ENCODE measurements at places on chromosomes 7 and 10.

DNA sequence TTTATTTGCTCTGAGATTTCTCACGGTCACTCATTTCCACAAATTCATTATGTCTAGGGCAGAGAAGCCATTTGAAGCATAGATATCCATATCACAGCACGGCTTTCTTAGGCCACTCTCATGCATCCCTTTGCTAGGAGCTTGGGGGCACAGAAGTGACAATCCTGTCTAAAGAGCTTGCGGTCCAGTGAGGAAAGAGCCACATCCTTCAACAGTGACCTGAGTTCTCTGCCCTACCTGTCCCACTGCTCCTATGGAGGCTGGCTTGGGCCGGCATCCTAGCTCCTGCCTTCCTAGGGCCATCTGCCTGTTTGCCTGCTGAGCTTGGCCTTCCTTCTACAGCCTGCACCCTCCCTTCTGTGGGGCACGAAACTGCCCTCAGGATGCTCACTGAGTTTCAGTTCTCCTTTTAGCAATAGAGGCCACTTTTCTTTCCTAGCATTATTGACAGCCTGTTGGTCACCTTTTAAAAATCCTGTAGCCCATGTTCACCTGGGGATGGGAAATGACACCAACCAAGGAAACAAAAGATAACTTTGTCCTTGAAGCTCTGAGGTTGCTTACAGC, 212.1 kb upstream of the GRB10 start:
- DNase-seq, result no peak

- no peak for DNase-seq
These were observed 96.0 kb downstream of the GATA3 start for GRCh38 chr10:8150401-8150905.

GRCh38 chr7:140509789-140510188, 30.5 kb upstream of the MKRN1 start:
- no peak for DNase-seq

GRCh38 chr10:66378117-66378876, 547.5 kb upstream of the LRRTM3 start:
- DNase-seq, result no peak

All from G401 (cell line).